NCI-H69 (cell line): ENCODE measurements at places on chromosomes 11 and 22.

DNA sequence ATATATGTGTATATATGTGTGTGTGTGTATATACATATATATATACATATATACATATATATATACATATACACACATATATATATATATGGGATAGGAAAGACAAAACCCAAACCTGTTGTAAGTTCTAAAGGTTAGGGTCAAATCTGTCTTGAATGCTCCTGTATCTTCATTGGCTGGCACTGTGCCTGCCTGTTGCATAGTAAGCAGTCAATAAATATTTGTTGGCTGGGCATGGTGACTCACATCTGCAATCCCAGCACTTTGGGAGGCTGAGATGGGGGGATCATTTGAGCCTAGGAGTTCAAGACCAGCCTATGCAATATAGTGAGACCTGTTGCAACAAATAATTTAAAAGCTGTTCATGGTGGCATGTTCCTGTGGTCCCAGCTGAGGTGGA is 205.4 kb downstream of the DBX1 start:
- DNase-seq = peak; percentile 39

GRCh38 chr11:86577644-86578636 is 94.5 kb downstream of the ME3 start:
- peak; percentile 67 for DNase-seq

DNA sequence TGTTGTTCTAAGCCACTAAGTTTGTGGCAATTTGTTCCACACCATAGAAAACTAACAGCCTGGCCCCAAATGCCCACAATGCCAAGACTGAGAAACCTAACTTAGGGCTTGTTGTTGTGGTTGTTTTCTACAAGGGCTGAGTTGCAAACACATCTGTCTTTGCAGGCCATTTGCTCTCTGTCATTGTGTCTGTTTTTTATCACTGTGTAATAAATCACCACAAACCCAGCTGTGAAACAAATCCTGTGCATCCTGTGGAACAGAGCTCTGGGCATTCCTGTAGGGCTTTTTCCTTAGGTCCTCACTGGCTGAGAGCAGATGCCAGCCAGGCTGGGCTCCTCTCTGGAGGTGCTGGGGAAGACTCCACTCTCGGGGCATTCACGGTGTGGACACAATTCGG is 15.7 kb upstream of the SYT8 start:
- no peak for DNase-seq

GRCh38 chr11:23078289-23078971 is 218.2 kb upstream of the CCDC179 start:
- DNase-seq = no peak

GRCh38 chr11:33787076-33787475 is 12.8 kb upstream of the FBXO3 start:
- peak; percentile 42 for DNase-seq

- peak; percentile 34 for DNase-seq
Measured at GRCh38 chr11:126011265-126011664, 51.4 kb downstream of the CDON start.

DNA sequence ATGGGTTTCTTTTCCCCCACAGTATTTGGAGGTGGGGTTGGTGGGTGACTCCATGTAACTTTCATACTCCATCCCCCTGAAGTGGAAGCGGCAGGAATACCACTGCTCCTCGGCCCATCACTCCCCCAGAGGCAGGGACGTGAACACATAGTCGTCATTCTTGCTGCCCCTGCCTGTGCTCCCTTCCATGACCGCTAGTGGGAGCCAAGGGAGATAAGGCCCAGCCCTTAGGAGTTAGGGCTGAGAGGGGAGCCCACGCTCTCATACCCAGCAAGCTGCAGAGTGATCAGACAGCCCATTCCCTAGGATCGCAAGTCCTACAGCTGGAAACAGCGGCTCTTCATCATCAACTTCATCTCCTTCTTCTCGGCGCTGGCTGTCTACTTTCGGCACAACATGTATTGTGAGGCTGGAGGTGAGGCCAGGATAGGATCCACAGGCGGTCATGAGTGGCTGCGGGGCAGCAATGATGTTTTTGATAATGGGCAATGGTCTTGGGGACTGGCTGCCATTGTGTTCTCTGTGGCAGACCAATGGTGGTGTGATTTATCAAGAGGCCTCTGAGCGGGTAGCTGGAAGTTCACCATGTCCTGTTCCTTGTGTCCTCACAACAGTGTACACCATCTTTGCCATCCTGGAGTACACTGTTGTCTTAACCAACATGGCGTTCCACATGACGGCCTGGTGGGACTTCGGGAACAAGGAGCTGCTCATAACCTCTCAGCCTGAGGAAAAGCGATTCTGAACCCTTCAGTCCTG is 15.9 kb downstream of the RHOG start:
- peak; percentile 70 for DNase-seq

DNA sequence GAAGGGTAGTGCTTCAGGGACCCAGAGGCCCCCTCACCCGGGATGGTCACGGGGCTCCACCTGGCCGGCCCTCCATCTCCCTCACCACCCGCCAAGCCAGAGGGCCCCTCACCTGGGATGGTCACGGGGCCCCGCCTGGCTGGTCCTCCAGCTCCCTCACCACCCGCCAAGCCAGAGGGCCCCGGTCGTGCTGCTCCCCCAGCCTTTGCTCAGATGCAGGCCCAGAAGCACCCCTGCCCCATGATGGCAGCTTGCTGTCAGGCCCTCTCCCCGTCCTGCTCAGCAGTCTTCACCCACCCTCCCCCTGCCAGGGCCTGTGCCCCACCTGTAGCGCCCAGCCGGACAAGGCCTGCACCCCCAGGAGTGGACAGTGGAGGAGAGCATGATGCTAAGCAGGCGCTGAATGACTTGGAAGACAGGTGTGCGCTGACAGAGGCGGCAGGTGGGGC is 7.3 kb downstream of the DENND6B start:
- DNase-seq = no peak

DNA sequence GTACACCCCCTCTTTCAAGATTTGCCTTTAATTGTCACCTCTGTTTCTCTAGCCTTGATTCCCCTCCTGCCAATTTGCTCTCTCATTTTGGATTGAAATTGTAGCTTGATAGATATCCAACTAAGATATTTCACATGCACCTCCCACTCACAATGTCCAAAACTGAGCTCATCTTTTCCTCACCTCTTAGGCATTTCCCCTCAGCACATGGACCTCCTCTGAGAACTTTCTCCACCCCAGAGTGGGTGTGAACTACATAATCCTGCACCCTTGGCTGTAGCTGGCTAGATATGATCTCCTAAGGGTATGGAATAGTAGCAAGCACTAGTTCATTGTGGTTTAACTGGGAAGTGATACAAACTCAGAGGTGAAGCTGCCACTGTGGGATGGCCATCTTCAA is 91.5 kb upstream of the SESN3 start:
- DNase-seq = no peak

- DNase-seq = no peak
Measured at GRCh38 chr11:1994121-1994520, 3.5 kb downstream of the H19 start.

DNA sequence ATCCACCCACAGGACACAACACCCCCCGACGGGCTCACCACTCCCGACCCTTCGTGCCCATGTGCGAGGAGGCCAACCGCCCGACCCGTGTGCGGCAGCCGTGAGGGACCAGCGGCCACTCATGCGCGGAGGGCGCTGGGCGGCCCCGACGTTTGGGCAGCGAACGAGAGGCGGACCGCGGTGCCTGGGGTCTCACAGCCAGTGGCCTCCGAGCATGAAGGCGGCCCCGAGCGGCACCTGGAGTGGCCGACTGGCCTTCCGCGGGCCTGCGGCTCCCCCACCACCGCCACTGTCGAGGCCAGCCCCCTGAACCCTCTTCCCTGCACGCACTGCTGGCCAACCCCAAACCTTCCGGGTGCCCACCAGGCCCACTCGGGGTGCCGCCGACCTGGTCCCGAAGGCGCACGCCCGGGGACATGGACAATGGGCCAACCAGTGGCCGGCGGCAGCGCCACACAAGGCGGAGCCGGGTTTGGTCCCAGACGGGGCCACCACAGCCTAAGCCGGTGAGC is 4274.9 kb upstream of the OR11H1 start:
- DNase-seq = no peak

DNA sequence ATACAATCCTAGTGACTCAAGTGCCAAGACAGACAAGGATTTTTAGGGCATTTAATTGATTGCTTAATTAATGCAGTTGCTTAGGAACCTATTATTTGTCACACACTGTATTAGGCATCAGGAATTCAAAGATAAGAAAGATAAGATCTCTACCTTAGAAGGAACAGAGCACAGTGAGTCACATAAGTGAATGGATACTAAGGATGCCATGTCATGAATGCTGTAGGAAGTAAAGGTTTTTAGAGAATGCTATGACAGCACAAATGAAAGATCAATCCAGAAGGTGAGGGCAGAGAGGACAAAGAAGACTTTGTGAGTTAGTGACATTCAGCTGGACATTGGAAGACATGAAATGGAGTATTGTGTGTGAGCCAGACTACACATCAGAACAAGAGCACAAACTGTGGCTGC is 147.9 kb upstream of the DDI1 start:
- no peak for DNase-seq

- no peak for DNase-seq
Measured at GRCh38 chr11:116778556-116778955, 5.8 kb upstream of the BUD13 start.

- DNase-seq = no peak
Measured at GRCh38 chr11:117068303-117068860, 29.8 kb downstream of the SIK3 start.

GRCh38 chr11:40797981-40798380 is 661.5 kb downstream of the LRRC4C start:
- DNase-seq = peak; percentile 28

GRCh38 chr11:79937676-79938334 is 497.0 kb upstream of the TENM4 start:
- no peak for DNase-seq
